Activated CD4-positive, alpha-beta T cell treated with anti-CD3 and anti-CD28 coated beads for 4 hours (primary cell): ENCODE measurements at places on chromosomes 3 and 15.

- DNase-seq = no peak
Observed at GRCh38 chr3:170442947-170443346, 24.3 kb downstream of the CLDN11 start.

DNA sequence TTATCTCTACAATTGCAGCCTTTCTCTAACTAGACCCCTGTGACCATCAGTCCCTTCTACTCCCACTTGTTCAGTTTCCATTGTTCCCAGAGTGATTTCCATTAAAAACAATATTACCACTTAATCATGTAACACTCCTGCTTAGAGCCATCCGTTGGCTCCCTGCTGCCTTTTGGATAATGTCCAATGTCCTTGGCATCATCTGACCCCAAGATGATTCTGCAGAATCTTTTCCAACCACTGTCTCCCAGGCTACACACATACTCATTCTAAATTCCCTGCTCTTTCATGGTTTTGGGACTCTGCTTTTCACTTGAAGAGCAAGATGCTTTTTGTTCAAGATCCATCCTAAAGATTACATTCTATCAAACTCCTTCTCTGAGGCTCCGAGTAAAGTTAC is 7.1 kb downstream of the KCNH8 start:
- no peak for DNase-seq

GRCh38 chr3:50602595-50603191 is 8.9 kb downstream of the CISH start:
- no peak for DNase-seq

DNA sequence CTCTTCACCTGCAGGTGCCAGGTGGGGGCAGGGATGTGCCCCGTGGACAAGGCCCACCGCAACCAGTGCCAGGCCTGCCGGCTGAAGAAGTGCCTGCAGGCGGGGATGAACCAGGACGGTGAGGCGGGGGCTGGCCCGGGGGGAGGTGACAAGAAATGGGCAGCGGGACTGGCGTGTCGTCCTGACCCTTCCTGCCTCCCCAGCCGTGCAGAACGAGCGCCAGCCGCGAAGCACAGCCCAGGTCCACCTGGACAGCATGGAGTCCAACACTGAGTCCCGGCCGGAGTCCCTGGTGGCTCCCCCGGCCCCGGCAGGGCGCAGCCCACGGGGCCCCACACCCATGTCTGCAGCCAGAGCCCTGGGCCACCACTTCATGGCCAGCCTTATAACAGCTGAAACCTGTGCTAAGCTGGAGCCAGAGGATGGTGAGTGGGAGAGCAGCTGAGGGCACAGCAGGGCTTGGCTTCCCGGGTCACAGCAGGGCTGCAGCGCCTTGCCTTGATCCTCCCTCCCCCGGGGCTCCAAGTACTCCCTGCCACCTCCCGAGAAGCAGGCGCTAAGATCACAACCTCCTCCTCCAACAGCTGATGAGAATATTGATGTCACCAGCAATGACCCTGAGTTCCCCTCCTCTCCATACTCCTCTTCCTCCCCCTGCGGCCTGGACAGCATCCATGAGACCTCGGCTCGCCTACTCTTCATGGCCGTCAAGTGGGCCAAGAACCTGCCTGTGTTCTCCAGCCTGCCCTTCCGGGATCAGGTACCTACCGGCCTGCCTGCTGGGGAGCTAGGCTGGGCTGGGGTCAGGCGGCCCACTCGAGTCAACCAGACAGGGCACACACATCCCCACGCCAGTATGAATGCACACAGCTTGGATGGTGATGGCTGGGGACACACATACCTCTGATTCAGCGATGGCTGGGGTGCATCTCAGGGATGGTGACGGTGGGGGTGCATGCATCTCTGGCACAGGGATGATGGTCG is 1.7 kb downstream of the NR2E3 start:
- DNase-seq = no peak

GRCh38 chr15:85992224-85992623 is 87.4 kb upstream of the AGBL1 start:
- DNase-seq = no peak

GRCh38 chr15:39502082-39502447 is 78.8 kb upstream of the THBS1 start:
- DNase-seq = no peak

DNA sequence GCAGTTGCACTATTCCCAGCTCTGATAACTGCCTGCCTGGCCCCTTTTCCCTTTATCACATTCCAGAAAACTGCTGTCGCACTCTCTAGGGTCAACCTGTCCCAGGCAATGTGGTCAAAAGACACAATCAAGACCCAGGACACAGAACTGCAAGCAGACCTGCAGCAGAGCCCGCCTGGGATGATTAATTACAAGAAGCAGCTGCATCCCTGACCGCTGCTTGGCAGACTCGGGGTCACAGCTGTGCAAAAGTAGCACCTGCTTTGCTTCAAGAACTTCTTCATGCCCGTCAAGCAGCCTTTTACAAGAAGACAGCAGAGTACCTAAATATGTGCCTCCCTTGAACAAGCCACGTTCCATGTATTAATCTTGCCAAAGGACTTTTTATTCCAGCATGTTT is 120.0 kb upstream of the ST8SIA2 start:
- no peak for DNase-seq

- no peak for DNase-seq
Observed at GRCh38 chr15:96887730-96888129, 557.2 kb downstream of the NR2F2 start.
